ENCODE measurements at places on chromosomes 6 and 20.

DNA sequence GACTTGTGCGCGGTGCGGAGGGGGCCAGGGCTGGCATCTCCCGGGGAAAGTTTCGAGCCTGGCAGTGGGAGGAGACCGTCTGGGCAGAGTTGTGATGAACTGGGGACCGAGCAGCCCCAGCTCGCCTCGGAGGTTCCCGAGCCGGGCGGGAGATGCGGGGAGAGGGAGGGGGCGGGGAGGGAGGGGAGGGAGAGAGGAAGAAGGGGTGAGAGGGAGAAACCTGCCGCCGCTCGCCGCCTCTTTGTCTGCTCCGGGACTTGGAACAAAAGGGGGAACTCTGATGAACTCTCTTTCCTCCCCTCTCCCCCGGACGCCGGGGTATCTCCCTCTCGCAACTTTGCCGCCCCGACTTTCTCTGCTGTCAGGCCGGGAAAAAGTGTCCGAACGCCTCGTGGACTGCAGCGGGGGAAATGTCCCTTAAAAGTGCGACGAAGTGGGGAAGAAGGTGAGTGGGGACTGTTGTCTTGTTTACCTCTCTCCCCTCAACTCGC lies 72.7 kb downstream of the SOX4 start:
- no peak for DNase-seq

DNA sequence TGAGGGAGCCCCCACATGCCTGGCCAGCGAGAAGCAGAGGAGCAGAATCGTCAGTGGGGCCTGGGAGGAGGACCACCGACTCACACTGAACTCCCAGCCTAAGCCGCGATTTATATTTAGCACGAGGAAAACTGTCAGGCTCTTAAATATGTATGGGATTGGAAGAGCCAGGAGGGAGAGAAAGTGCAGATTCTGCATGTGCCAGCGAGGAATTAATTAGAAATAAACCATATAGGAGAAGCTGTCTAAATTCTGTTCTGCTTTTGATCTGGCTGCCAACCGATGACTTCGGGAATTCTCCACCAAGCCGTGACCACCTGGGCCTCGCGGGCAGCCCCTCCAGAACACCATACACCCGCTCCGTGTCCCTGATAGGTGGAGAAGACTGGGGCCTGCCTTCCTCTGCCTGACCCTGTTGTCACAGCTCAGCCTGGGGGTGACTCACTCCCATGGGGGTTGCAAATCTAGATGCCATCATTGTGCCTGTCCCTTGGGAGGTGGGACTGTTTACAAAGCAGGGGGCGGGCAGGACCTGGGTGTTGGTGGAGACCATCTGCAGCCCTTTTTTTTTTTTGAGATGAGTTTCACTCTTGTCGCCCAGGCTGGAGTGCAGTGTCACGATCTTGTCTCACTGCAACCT lies 91.1 kb upstream of the PMEPA1 start:
- DNase-seq: no peak

- DNase-seq: no peak
Observed at GRCh38 chr6:168873278-168874190, 380.1 kb downstream of the THBS2 start.

DNA sequence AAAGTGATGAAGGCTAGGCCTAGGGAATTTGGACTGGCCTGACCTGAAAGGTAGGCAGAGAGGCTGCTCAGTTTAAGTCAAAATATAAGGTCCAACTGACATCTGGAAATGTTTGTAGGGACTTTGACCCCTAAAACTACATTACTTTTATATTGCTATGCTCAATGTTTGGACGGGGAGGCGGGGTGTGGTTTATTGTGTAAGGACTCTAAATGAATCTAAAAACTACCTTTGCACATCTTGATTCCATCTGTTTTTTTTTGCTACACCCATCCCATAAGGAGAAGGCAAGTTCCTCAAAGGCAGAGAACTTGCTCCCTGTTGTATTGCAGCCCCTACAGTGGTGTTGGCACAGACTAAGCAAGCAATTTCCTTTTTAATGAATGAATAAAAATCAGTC lies 227.1 kb downstream of the HACE1 start:
- DNase-seq: no peak

DNA sequence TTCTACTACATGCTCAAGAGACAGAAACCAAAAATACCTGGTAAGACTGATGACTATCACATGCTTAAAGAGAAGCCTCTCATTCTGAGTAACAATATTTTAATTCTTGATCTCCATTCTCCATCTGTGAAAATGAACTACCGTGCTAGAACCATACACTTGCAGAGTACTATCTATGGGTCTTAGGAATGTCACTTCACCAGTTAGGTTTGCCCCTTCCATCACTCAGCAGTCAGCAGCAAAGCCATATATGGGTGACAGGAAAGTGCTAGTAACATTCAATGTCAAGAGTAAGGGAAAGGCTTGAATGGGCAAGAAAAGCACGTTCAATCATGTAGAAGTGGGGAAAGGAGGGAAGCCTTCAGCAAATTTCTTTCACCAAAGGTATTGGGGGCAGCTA lies 2.3 kb downstream of the DNAAF9 start:
- no peak for DNase-seq

- no peak for DNase-seq
Observed at GRCh38 chr6:119215309-119215708, 134.3 kb downstream of the MAN1A1 start.

GRCh38 chr6:166450167-166450873 lies 67.6 kb upstream of the MPC1 start:
- no peak for DNase-seq

DNA sequence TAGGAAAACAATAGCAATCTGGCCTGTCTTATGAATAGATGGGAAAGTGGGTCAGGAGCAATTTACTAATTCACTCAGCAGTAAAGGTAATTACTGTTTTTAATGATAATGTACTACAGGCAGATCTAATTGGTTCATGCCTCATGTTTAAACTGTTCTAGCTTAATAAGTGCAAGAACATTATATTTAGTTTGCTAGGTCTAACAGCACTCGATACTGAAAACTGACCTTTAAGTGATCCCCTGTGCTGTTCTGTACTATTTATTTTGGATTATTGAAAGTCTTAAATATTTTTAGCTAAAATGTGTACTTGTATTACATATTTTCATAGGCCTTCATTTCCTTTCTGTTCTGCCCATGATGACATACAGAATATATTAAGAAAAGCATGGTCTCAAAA lies 998.0 kb upstream of the GJE1 start:
- DNase-seq: no peak

DNA sequence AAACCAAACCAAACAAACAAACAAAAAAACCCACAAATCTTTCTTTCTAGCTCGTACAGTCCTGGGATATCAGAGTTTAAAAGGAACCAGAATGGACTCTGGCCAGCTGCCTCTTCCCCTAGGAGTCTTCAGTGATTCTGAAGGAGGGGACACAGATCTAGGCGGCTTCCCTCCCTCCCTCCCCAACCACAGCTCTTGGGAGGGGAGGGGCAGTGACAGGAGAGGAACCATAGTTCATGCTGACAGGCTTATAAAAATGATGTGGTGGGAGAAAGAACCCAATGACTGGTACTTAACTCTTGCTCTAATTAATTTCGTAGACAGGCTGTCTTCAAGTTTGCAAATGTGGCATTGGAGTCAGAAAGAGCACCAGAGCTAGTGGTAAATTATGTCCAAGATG lies 56.0 kb downstream of the NPEPL1 start:
- no peak for DNase-seq

- no peak for DNase-seq
Observed at GRCh38 chr20:55251170-55251569, 754.1 kb downstream of the CBLN4 start.

GRCh38 chr6:53395986-53396385 lies 47.2 kb upstream of the ELOVL5 start:
- no peak for DNase-seq

GRCh38 chr6:72784071-72784470 lies 162.2 kb downstream of the KCNQ5 start:
- DNase-seq: no peak

- no peak for DNase-seq
Observed at GRCh38 chr6:93745306-93745705, 325.9 kb upstream of the EPHA7 start.

DNA sequence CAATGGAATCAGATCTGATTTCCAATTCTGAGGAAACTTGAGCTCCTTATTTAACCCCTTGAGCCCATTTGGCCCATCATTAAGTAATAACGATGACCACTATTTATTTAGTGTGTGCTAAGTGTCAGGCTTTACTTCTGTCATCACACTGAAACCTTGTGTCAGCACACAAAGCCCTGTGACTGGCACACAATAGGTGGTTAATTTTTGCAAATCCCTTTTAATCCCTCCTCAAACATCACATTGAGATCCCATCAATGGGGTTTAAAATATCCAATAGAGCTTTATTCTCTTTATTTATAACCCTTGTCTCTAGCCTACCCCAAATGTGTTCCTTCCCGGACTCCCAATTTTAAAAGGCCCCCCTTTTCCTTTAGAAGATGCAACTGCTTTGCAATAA lies 656.8 kb upstream of the CHD6 start:
- no peak for DNase-seq

- DNase-seq: no peak
Observed at GRCh38 chr20:54308804-54309203, 100.9 kb downstream of the PFDN4 start.

DNA sequence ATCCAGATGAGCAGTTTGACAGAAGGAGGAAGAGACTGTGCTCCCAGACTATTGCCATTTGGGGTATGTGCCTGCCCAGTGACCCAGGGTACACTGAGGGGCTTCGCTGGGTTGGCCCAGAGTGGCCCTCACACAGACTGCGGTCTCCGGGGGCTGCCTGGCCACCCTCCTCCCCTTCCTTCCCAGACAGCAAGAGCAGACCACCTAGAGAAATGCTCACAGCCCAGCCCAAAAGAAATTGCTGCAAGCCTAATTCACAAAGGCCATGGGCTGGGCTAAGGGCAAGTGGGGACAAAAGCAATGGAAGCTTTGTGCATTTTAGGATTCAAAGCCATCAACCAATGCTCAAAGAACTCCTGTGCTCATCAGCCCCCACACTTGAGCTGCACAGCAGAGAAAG lies 277.6 kb downstream of the CDC5L start:
- no peak for DNase-seq

GRCh38 chr20:22758815-22759214 lies 174.4 kb upstream of the FOXA2 start:
- DNase-seq: no peak

DNA sequence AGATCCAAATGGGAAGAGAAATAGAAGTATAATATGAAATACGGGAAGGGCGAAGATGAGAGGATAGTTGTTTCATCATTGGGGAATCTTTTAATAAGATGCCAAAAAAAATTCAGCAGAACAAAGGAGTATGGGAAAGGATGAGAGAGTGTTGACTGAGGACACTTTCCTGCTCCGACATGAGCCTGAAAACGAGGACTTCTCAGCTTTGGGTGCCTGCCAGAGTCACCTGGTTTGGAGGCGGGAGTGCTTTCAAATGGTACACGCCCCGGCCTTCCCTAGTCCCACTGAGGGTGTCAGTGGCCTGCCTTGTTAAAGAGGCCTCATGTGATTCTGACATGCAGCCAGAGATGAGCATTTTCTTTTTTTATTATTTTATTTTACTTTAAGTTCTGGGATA lies 250.9 kb downstream of the ANKRD60 start:
- no peak for DNase-seq

GRCh38 chr6:14189074-14189473 lies 71.5 kb downstream of the CD83 start:
- DNase-seq: no peak

GRCh38 chr20:32135983-32136515 lies 26.5 kb downstream of the TM9SF4 start:
- no peak for DNase-seq

GRCh38 chr6:105545947-105546731 lies 143.3 kb upstream of the PREP start:
- no peak for DNase-seq

DNA sequence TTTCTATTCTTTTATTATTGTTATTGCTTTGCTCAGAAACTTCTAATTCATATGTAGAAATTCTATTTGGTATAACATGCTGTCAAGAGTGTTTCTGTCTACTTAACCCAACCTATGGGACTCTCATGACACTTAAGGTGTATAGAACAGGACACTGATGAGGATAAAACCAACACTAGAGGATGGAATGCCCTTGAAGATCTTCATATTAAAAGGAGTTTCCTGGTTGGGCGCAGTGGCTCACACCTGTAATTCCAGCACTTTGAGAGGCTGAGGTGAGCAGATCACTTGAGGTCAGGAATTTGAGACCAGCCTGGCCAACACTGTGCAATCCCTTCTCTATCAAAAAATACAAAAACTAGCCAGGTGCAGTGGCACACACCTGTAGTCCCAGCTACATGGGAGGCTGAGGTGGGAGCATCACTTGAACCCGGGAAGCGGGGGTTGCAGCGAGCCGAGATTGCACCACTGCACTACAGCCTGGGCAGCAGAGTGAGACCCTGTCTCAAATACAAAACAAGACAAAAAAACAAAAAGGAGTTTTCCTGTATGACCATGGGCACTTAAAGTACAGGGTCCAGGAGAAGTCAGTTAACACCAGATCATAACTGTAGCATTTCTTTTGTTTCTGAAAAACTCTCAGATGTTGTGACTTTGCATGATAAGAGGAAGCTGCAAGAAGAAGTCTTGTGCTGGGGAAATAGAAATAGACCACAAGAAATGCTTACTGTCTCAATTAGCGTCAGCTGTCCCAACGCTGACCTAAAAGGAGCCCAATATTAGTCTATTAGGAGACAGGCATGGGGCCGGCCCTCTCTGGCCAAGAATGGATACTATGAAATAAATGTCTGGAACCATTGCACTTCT lies 38.9 kb upstream of the CD2AP start:
- DNase-seq: no peak

DNA sequence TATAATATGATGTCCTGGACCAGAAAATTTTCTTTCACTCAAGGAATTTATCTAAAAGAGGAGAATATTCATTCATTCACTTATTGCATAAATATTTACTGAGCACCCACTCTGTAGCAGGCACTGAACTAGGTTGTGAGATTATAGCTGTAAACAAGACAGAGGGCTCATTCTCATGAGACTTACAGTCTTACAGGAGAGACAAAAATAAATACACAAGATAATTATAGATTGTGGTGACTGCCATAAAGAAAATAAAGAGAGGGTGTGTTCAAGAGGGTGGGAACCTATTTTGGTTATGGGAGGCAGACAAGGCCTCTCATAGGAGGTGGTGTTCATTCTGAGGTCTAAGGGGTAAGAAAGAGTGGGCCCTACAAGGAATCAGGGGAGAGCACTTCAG lies 109.9 kb upstream of the SUPT3H start:
- no peak for DNase-seq

DNA sequence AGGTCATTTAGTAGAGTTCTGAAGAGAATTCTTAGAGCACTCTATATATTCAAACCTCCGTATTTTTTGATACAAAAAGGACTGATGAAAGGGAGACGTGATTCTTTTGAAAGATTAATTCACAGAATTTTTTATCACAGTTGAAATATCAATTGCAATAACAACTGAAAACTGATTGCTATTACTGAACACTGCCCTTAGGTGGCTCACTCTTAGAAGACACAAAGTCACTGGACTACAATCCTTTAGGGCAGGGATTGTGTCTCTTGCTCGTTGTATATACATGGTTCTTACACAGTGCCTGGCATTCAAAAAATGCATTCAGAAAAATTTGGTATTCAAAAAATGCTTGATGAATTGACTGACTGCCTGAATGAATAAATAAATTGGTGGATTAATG lies 17.1 kb upstream of the CALHM6 start:
- no peak for DNase-seq
